ENCODE measurements at places on chromosomes 2 and 18.

DNA sequence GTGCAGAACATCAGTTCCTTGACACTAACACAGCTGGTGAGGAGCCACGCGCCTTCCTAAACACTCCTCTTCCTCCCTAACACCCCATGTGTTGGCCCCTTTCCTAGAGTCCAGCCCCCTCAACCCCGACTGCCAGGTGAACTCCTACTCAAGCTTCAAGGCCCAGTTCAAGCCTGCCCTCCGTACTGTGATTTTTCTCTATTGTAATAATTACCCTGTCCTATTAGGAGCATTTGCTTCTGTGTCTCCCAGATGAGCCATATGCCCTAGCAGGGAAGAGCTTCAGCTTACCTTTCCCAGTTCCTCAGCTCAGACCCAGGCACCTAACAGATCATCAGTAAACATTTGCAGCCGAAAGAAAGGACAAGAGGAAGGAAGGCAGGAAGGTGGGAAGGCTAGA, 130.6 kb upstream of the SALL3 start:
- DNase-seq: no peak

GRCh38 chr2:120607506-120607905, 128.2 kb upstream of the GLI2 start:
- DNase-seq: no peak

- no peak for DNase-seq
These were observed 87.9 kb upstream of the TTN start for GRCh38 chr2:178895171-178895570.

DNA sequence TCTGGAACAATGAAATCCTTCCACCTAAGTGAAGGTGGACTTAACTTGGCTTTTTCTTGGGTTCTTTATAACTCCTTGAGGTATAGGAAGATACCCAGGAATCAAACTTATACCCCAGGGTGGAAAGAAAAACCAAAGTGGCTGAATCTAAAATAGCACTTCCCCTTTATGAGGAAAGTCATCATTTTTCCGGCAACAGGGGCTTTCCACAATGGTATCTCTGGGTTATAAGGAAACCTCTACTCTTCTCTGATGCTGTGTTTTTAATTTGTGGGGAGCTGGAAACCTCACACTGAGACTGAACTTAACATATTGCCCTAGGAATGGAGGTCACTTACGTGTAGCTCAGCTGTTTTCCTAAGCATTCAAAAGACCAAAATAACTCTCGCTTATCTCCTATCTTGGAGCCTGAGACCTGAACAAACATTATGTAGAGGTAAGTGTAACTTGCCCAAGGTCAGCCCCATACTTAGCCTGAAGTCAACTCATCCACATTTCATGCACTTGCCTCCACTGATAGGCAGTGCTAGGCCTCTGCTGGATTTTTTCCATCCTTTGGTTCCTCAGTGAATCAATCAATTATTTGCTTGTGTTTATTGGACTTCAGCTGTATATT, 117.9 kb downstream of the SETBP1 start:
- DNase-seq: no peak

DNA sequence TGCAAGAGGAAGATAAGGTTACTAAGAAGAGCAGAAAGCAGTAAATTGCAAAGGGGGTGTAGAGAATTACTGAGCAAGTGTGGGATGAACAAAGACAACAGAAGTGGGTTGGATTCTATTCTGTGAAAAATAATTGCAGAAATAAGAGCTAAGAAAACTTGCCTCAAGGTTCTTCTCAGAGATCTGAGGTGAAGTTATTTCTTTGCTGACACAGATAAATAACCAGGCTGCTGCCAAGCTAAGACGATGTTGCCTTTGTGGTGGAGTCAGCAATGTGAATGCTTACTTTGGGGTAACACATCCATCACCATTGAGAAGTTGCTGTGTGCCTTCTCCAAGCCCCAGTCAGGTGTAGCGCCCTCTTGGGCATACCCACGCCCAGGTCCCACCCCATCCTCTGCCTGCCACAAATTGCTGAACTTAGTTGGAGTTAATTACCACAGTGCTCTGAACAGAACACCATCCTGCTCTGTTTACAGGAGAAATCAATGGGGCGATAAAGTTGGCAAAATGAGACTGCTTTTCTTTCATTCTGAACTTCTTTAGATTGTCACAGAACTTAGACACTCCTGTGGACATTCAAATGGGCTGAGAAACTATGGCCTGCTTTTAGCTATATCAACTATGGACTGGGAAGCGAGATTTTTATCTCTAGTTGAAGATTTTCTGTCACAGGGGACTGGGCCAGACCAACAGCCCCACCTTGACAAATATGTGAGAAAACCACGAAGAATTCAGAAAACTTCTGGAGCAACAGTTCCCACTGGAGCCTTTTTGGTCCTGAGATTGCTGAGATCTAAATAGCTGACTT, 283.6 kb downstream of the TMX3 start:
- no peak for DNase-seq

- DNase-seq: no peak
These were observed 41.4 kb upstream of the YES1 start for GRCh38 chr18:853471-853870.

DNA sequence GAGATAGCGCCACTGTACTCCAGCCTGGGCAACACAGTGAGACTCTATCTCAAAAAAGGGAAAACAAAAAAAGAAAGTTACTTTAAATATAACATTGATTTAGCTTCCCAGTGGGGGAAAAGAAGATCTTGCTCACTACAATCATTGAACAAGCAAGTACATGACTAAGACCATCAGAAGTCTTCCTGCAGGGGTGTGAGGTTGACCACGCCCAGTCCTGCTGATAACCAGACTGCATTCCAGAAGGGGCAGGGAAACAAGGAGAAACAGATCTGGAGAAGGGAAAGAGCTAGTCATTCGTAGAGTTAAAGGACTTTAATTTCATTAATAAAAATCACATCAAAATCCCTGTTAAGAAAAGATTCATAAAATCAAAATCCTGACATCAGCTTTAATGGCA, 77.5 kb downstream of the EPHA4 start:
- DNase-seq: peak; percentile 75

GRCh38 chr2:45728458-45728942, 77.0 kb downstream of the PRKCE start:
- no peak for DNase-seq

DNA sequence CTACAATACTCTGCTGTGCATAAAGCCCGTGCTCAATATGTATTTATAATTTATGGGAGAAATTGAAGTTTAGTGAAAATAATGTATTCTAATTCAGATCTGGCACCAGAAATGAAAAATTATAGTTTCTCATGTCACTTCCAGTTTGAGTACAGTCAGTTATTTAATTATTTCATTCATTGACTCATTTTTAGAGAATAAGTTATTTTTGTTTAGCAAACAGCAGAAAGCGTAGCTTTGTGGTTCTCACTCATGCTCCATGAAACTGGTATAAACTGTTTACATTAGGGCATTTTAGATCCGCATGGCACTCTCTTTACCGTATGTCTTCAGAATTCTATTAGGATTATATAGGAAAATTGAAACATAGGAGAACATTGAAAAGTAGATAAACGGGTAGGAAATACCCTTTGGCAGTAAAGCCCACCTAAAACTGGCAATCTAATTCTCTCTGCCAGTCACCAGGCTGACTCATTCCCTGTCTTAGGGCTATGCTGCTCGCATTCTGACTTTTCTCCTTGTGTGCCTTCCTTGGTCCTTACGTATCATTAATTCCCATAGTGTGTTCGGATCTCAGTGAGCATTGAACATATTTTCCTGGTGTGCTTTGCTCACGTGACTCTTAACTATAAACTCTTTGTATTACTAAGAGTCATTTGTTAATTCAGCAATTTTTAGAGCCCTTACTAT, 106.0 kb downstream of the ZNF236 start:
- DNase-seq: no peak

DNA sequence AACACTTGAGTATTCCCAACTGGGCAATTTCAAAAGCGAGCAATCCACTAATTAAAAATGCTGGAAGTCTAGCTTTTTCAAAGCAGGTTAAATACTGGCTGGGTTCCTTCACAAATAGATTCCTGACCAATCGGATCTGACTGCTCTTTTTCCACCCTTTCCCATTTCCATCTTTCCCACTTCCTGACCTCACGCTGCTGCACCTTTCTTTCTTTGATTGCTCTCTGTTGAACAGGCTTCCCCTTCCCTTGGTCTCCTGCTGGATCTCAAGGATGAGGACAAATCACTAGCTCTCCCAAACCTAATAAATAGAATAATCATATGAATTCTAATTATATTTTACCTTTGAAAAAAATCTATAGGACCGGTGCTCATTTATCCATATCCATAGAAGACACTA, 121.2 kb downstream of the TCF4 start:
- no peak for DNase-seq

- no peak for DNase-seq
These were observed 1239.5 kb upstream of the ZEB2 start for GRCh38 chr2:145759228-145759915.

GRCh38 chr2:101524806-101525430, 50.0 kb upstream of the RFX8 start:
- no peak for DNase-seq

DNA sequence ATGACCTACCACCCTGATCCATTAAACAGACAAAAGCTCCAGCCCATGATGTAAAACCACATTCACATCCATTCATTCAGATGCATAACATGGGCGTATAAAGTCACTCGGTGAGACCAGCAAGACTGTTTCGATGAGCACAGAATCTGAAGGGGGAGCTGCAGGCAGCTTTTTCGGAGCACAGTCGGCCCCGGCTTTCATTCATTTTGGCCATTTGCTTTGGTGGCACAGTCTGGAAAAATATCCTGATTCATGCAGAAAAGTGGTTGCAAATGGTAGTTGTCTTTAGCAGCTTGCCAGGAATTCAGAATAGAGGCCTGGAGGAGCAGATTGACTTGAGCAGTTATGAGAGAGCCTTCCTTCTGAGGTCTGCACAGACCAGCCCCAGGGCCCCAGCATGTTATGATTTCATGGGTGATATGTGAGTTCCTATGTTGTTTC, 11.2 kb downstream of the ARID5A start:
- no peak for DNase-seq

DNA sequence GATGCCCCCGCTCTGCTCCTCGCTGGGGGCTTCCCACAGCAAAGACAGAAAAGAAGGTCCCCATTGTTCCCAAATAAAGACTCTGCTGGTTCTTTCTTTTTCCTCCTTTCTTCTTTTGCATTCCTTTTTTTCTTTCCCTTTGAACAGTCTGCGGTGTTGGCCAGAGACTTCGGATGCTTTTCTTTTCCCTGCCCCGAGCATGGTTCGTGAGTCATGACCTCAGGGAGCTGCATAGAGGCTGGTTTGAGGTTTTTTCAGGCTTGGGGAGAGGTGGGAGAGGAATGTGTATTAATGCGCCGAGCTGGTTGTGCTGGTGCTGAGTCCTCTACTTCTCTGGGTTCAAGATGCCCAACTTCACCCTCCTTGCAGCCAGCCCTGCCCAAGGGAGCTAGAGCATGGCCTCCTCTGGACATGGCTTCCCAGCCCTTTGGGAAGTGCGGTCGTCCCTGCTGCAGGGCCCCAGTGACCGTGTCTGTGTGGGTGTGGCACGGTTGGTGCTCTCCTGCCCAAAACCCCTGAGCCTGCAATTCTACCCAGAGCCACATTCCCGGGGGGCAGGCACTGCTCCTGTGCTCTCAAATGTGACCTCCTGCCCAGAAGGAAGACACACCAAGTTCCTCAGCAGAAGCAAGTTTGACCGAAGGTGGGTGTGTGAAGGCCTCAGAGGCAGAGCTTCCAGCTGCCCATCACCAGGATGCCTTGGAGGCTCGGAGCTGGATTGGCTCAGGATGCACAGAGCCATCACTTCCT, 9.0 kb upstream of the ARHGEF4 start:
- peak; percentile 83 for DNase-seq

GRCh38 chr18:61335684-61336555, 2.7 kb downstream of the CDH20 start:
- DNase-seq: no peak

DNA sequence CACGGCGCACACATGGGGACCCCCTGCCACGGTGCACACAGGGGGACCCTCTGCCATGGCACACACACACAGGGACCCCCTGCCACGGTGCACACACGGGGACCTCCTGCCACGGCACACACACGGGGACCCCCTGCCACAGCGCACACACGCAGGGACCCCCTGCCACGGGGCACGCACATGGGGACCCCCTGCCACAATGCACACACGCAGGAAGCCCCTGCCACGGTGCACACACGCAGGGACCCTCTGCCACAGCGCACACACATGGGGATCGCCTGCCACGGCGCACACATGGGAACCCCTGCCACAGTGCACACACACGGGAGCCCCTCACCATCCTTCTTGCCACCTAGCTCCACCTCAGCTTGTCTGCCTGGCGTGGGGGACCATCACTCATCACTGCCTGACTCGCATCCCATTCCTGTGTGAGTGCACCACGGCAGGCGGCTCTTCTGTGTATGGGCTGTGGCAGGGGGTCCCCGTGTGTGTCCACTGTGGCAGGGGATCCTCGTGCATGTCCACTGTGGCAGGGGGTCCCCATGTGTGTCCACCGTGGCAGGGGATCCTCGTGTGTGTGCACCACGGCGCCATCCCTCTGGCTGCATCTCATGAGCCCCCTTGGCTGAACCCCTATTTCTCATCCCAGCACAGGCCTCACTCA, 206.7 kb downstream of the EIPR1 start:
- no peak for DNase-seq

DNA sequence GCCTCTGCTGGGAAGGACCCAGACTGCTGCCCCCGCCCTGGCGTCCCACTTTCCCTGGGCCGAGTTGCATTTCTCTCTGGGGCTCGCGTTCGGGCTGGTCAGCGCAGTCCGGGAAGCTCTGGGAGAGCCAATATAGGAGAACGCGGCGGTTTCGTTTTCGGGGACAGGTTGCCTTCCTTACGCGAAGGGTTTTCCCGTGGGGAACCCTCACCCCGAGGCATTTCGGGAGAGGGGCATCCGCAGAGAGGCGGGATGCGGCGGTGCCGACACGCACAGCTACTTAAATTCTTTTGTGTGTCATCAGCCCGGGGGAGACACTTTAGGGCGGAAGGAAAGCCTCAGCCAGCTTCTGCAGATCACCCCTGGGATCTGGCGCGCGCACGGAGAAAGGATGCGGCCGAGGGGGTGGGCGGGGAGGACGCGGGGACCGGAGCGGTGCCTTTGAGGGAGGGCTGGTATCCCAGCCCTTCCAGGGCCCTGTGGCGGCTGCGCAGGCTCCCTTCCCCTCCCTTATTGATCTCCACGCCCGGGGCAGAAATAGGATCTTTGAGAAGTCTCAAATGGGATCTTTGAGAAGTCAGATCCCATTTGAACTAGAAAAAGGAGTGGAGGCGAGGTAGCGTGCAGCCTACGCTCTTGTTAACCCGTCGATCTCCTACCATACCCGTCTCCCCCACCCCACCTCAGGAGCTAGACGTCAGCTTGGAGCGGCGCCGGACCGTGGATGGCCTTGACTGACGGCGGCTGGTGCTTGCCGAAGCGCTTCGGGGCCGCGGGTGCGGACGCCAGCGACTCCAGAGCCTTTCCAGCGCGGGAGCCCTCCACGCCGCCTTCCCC, 1.2 kb downstream of the GATA6 start:
- DNase-seq: peak; percentile 31

GRCh38 chr2:215624423-215624829, 188.6 kb upstream of the FN1 start:
- no peak for DNase-seq

GRCh38 chr18:5284808-5285207, 10.7 kb downstream of the ZBTB14 start:
- DNase-seq: no peak

GRCh38 chr2:226638576-226638975, 161.0 kb downstream of the IRS1 start:
- no peak for DNase-seq
